ENCODE measurements at places on chromosomes 6 and 20.

GRCh38 chr6:157209865-157210530 lies 113.3 kb downstream of the TMEM242 start:
- DNase-seq, result no peak

GRCh38 chr20:37222086-37222485 lies 39.5 kb downstream of the GHRH start:
- DNase-seq, result no peak

- DNase-seq, result no peak
Measured at GRCh38 chr20:4720977-4721349, 746 bp upstream of the PRND start.

GRCh38 chr6:22899426-22899825 lies 330.1 kb downstream of the HDGFL1 start:
- no peak for DNase-seq

- DNase-seq, result peak; percentile 81
Measured at GRCh38 chr6:152112491-152113261, 305.2 kb downstream of the ESR1 start.

DNA sequence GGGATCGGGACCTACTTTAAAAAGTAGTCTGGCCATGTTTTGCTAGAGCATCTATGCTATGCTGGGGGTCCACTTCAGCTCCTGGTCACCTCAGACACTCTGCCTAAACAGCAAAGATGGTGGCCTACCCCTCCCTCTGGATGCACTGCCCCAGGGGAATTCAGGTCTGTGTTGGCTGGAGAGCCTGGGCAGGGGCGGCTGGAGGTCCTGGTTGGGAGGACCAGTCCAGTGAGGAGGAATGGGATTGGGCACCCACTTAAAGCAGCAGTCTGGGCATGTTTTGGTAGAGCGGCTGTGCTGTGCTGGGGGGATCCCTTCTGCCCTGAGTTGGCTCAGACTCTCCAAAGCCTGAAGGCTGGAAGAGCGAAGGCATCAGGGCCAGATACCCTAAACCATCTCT lies 23.2 kb upstream of the TCF21 start:
- no peak for DNase-seq

DNA sequence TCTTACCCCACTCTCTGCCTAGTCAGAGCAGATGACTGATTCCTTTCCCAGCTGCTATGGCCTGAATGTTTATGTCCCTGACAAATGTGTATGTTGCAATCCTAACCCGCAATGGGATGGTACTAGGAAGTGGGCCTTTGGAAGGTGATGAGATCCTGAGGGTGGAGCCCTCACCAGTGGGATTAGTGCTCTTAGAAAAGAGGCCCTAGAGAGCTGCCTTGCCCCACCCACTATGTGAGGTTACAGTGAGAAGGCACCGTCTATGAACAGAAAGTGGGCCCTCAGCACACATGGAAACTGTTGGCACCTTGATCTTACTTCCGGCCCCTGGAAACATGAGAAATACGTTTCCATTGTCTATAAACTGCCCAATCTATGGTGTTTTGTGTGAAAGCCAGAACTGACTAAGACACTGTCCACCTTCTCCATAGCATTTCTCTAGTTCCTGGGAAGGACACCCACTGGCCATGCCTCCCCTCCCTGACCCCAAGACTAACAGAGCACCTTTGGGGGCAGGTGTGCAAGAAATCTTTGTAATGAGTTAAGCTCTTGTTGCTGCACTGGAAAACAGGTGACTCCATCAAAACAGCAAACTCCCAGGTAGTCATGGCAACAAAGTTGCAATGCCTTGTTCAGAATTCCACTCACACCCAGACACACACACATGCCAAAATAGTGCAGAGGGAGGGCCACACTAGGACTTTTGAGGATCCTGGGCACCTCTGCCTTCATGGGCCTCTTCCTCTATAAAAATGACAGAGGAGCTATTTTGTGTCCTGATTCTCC lies 16.2 kb downstream of the GABRR2 start:
- no peak for DNase-seq
